Right forelimb (tissue), 1 donor: ENCODE measurements at places on chromosomes 13 and 19.

GRCh38 chr19:42068361-42068755 lies 1.6 kb downstream of the GRIK5 start:
- DNase-seq = no peak

GRCh38 chr13:28089065-28089464 lies 11.3 kb downstream of the FLT3 start:
- DNase-seq = no peak

GRCh38 chr13:45943120-45943519 lies 91.6 kb upstream of the SIAH3 start:
- DNase-seq = no peak

- DNase-seq = peak; percentile 50
Observed at GRCh38 chr13:77896536-77896935, 22.1 kb downstream of the EDNRB start.

- no peak for DNase-seq
Observed at GRCh38 chr13:42137856-42138537, 89.5 kb downstream of the DGKH start.

DNA sequence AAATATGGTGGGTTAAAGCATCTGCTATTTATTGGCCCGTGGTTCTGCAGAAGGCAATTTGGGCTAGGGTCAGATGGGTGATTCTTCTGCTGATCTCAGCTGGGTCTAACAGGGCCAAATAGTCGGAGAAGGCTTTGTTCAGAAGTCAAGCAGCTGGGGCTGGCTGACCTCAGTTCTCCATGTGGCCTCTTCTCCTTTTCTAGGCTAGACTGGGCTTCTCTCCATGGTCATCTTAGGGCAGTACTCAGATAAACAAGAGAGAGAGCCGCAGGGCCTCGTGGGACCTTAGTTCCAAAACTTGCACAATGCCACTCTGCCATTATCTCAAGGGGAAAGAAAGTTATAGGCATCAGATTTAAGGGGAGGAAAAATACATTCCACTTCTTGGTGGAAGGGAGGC lies 89.6 kb downstream of the NALCN start:
- DNase-seq = no peak

- no peak for DNase-seq
Observed at GRCh38 chr13:48497669-48498068, 35.2 kb downstream of the RCBTB2 start.
